ENCODE measurements at places on chromosomes 7 and 10.

DNA sequence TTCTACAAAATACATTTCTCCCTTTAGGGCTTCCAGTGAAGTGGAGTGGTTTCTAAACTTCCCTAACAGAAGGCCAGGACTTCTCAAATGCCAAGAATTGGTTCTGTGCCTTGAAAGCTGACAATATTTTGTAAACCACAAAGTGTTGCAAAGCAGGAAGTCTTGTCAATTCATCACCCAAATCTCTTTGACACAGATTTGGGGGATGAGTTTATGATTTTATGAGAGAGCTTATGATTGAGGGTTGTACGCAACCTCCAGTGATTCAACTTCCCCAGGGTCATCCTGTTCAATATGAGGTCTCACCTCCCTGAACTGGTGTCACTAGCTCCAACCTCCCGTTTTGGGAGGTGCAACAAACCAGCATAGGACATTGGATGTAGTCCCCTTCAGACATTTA, 83.7 kb downstream of the PRLHR start:
- DNase-seq: no peak

- no peak for DNase-seq
These were observed 21.9 kb upstream of the FRAT2 start for GRCh38 chr10:97356318-97356914.

DNA sequence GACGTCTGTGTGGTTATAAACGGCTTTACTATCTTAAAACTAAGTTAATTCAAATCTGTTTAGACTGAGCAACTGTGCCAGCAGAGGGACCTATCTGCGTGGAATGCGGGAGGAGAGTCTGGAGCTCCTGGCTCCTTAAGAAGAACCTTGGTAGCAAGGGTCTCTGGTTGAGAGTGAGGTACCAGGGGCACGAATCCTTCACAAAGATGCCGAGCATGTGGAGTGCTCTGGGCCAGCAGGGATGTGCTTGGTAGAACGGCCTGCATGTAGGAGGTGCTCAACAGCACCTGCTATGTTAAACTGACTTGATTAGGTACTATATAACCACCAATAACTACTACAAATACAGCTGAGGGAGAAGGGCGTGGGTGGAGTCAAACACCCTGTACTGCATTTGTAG, 102.6 kb downstream of the VIPR2 start:
- no peak for DNase-seq

DNA sequence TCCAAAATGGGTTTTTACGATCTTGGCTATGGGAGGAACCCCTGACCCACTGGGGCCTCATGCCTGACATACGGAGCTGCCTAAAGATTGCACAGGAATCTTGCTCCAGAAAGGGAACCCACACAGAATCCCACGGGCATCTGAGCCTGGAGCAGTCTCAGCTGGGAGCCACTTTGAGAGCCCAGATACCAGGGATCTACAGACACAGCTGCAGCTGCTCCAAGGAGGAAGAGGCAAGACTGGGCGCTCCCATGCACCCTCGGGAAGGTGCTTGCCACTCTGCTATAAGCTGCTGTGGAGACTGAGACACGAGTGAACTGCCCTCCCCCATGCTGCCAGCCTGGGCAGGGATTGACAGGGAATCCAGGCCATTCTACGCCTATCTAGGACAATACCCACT, 202.5 kb downstream of the REEP3 start:
- no peak for DNase-seq

GRCh38 chr7:27802999-27803398, 63.0 kb downstream of the TAX1BP1 start:
- no peak for DNase-seq

- no peak for DNase-seq
These were observed 338.2 kb upstream of the SMIM30 start for GRCh38 chr7:113456533-113456932.

DNA sequence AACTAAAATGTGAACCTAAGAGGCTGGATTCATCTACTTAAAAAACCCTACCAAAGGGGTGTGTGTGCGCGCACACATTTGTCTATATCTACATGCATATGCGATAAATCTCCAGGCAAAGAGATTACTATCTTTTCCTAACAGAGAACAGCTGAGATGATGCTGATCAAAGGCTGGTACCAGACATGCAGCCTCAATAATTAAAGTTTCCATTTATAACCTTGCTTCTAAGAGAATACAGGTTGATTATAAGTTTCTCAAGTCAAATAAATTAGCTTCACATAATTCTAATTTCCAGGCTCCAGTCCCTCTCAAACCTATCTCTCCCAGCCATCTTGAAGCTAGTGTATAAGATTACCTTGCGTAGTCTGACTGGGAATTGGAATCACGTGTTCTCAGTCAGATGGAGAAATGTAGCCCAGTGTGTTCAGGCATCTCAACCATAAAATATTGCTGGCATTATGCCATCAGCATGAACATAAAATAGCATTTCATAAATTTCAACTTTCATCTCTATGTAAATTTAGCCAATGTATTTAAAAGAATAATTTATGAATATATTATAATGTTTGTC, 1062.0 kb downstream of the XPNPEP1 start:
- no peak for DNase-seq

DNA sequence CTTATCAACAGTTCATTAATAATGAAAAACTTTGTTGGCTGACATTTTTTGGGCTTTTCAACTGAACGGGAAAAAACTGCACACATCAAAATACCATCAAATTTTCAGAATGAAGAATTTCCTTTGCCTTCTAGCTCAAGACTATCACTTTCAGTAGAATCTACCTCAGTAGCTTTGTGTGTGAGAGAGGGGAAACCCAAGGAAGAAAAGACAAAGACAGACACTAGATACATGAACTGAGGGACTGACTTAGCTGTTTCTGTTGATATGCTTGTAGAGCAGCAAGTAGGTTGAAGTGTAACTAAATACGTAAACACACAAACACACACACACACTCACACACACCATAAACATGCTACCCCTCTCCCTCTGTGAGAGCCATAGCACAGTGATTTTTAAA, 257.1 kb downstream of the CDK14 start:
- no peak for DNase-seq

Data from T47D (cell line).